ENCODE measurements at places on chromosomes 5 and 9. TPM values are rescaled to one million over a fixed set of nuclear protein-coding genes. Genes with fewer than 3 reads are reported as not detected.

DNA sequence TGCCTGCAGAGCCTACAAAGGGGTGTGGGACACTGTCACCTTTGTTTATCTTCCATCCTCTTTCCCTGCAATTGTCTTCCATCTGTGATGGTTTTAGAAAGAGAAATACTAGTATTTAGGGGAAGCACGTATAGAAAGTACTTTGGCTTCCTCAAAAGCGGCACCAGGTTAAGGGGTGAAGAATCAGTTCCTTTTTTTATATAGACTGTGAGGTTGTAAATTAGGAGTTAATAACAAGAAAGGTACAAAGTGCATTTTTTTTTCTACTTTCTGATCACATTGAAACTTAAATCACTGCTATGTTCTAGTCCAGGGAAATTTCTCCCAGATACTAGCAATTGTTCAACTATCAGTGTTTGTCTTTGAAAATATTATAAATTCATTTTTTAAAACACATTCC, 219.3 kb downstream of the CEMIP2 start:
- no peak for DNase-seq

Gene CNTNAP3
- 3.8 TPM for total RNA-seq

Gene PCDHAC2
- total RNA-seq = 5.1 TPM

Gene ALAD
- 8.4 TPM for total RNA-seq

GRCh38 chr5:864492-865167, 13.8 kb upstream of the ZDHHC11 start:
- no peak for DNase-seq

Gene PCDHA7
- 0.38 TPM for total RNA-seq

GRCh38 chr5:102153003-102153759, 142.9 kb downstream of the SLCO4C1 start:
- peak; percentile 56 for DNase-seq

DNA sequence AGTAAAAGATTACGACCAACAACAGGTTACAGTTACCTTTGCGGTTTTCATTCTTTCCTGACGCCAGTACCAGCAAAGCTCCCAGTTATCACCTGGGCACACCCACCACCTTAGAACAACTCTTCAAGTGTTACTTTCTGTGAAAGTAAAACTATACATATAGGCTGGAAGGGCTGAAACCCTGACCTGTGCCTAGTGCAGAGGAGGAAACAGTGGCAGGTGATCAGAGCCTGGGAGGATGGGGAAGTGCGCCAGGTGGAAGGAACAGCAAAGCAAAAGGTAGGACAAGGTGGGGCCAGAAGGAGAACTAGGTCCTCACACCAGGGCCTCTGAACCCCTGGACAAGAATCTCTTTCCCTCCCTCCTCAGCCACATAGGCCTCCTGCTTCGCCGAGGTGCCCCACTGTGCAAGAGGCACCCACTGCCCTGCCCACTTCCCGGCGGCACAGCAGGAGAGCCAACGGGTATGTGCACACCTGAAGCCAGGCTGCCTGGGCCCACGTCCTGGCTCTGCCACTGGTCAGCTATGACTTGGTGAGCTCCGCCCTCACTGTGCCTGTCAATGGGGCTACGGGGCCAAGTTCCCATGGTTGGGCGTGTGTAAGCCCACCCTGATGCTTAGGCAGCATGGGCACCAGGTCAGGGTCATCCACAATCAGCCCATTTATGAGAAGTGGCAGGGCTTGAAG, 26.9 kb downstream of the BICD2 start:
- no peak for DNase-seq

DNA sequence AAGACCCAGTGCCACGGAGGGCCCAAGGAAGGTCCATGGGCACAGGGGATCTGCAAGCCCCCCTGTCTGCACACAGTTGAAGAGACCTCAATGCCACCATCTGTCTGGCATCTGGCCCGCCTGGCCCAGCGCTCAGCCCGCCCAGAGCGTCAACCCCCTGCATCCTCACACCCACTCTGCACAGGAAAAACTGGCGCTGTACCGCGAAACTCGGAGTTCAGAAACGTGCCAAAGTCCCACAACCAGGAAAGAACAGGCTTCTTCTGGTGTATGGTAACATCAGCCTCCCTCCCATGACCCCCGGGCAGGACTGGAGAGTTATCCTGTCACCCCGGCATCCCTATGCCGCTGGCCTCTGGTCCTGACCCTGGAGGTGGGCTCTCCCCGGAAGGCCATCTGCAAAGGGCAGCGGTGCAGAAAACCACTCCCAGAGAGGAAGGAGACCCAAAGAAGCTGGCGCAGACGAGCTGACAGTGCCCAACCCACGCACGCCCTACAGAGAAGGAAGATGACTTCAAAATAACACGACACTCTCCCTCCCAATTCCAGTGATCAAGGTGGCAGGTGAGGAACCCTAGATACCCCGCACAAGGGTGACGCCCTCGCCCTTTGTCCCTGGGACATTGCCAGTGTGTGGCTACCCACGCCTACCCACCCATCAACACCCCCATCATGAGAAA, 18.9 kb downstream of the VAV2 start:
- no peak for DNase-seq

DNA sequence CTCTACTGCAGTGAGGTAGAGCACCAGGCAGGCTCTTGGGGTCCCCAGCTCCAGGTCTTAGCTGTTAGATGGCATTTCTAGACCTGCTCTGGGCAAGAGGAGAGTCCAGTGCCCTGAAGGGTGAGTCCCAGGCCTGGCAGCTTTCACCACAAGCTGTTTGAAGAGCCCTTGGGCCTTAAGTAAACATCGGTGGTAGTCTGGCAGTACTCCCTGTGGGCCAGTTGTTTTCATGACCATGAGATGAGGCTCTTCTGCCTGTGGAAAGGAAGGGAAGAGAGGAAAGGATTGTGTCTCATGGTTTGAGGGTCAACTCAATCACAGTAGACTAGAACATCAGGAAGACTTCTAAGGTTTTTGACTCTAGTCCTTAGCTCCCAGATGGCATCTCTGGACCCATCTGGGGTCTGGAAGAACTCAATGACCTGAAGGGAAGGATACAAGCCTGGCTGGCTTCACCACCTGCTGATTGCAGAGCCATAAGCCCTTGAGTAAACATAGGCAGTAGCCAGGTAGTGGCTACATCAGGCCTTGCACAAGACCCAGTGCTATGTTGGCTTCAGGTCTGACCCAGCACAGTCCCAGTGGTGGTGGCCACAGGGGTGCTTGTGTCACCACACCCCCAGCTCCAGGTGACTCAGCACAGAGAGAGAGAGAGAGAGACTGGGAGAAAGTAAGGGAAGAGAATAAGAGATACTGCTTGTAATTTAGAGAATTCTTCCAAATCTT, 114.3 kb upstream of the PCSK5 start:
- no peak for DNase-seq
